ENCODE measurements at places on chromosomes 7 and 10. TPM values are rescaled to one million over a fixed set of nuclear protein-coding genes. Genes with fewer than 3 reads are reported as not detected.
A peak's percentile ranks its signal among the peaks of the same experiment; 100 is the strongest.

The GLI3 gene
- total RNA-seq: 58.7 TPM

DNA sequence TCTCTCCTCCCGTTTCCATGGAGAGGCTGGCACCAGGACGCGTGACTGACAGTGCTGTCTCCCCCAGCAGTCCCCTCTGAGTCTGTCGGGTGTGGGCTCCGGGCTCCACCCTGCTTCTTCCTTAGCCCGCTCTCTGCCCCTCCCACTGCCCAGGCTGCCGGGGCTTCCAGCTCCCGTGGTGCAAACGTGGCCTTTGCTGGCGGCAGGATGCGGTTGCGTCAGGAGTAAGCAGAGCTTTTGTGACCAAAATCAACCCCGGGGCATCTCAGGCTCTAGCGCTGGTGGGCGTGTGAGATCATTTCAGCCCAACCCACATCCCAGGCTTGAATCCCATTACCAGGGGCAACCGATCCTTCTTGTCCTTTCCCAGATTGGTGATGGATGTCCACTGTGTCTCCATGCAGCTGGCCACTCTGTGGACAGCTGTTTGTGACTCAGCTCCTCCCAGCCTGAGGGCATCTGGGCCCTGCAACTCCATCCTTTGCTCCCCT lies 28.2 kb downstream of the PTPRE start:
- H3K4me1 ChIP-seq: no peaks in the 10 kb centered on the region
- no peaks in the 10 kb centered on the region for H3K36me3 ChIP-seq
- DNase-seq: no peak

GRCh38 chr10:47115322-47115721 lies 184.7 kb upstream of the GDF10 start:
- no peaks in the 10 kb centered on the region for H3K27me3 ChIP-seq
- no peak overlapping the region for H3K4me3 ChIP-seq
- H3K36me3 ChIP-seq: no peaks in the 10 kb centered on the region
- no peak for DNase-seq
- no peaks in the 10 kb centered on the region for H3K4me1 ChIP-seq
- no peak overlapping the region for H3K27ac ChIP-seq

DNA sequence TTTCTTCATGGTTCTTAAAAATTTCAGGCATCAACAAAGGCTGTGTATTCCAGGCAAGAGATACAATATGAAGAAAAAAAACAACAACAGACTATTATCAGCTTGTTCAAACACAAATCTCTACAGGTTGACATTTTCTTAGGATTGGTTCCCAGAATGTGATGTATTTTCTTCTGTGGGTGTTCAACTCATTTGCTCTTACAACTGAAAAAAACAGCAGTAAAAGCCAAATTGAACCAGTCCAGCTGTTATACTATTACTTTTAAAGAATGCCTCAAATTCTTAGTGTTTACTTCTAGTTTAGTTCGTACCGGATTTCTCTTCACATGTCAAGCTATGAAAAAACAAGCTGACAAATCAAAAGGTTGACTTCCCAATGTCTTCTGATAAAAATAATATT lies 60.7 kb downstream of the CNTNAP2 start:
- H3K27ac ChIP-seq: no peak overlapping the region
- no peaks in the 10 kb centered on the region for H3K4me1 ChIP-seq
- no peaks in the 10 kb centered on the region for H3K27me3 ChIP-seq
- H3K36me3 ChIP-seq: no peaks in the 10 kb centered on the region
- no peak overlapping the region for H3K4me3 ChIP-seq

DNA sequence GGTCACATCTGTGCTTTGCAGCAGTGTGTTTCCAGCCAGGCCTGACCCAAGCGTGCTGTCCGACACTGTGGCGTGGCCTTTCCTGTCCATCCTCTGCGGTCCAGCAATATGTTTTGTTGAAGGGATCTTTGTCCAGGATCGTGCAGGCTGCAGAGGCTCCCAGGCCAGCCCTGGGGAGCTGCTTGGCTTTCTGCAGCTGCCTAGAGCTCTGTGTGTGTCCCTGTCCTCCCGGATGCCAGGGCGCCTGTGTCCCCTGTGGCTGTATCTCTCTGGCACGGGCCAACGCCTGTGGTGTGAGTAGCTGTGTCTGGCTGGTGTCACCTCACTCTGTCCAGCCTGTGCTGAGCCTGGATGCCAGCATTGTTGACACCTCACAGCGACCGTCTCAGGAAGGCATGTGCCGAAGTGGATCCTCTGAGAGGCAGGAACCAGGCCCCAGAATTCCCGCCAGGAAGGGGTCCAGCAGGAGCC lies 94.5 kb downstream of the INPP5A start:
- no peak overlapping the region for H3K27ac ChIP-seq
- no peaks in the 10 kb centered on the region for H3K36me3 ChIP-seq
- no peak for DNase-seq
- no peaks in the 10 kb centered on the region for H3K27me3 ChIP-seq

DNA sequence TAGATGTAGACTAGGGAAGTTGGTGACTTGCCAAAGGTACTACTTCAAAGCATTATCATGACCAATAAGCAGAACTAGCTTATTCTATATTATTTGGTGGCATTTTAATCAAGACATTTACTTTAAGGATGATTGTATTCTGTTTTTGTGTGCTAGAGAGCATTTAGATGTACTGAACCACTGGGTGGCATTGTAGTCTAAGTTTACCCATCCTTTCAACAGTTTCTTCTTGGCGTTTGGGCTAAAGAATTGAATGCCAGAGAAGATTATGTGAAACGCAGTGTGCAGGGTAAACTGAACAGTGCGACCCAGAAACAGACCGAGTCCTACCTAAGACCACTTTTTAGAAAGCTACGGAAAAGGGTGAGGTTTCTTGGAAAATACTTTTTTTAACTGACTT lies 26.8 kb downstream of the PRPF18 start:
- H3K27ac ChIP-seq: no peak overlapping the region
- H3K4me3 ChIP-seq: no peak overlapping the region
- no peaks in the 10 kb centered on the region for H3K27me3 ChIP-seq
- peak; percentile 63 for DNase-seq
- peaks cover 13% of the 10 kb centered on the region for H3K36me3 ChIP-seq
- H3K4me1 ChIP-seq: peaks cover 40% of the 10 kb centered on the region
